ENCODE measurements at places on chromosomes 12 and 14.

GRCh38 chr14:24238527-24239037 is 3.8 kb downstream of the TINF2 start:
- no peak for DNase-seq

DNA sequence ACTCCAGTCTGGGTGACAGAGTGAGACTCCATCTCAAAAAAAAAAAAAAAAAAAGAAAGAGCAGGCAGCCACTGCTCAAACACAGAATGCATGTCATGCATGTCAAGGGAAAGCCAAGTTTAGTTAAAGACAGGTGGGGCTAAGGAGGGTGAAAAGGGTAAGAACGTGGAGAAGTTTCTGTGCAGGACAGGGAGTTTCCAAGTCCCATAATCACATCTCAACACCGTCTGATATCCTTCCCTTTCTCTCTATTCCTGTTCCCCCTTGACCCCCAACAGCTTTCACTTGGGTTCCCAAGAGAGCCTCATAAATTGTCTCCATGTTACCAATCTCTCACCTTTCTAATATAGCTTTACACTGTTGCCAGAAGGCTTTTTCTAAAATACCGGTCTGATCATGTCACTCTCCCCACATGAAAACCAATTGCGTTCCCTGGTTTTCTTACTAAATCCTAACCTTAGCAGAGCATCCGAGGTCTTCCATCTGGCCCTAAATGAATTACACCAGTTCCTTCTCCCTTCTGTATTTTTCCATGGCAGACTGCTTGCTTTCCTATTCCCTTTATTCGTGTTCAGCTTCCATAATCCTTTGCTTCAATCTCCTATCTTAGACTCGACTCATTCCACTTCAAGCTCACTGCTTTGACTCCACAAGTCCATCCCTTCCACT is 37.0 kb downstream of the LIMA1 start:
- DNase-seq: no peak

- no peak for DNase-seq
These were observed 223.2 kb upstream of the FAR2 start for GRCh38 chr12:28925719-28926376.

DNA sequence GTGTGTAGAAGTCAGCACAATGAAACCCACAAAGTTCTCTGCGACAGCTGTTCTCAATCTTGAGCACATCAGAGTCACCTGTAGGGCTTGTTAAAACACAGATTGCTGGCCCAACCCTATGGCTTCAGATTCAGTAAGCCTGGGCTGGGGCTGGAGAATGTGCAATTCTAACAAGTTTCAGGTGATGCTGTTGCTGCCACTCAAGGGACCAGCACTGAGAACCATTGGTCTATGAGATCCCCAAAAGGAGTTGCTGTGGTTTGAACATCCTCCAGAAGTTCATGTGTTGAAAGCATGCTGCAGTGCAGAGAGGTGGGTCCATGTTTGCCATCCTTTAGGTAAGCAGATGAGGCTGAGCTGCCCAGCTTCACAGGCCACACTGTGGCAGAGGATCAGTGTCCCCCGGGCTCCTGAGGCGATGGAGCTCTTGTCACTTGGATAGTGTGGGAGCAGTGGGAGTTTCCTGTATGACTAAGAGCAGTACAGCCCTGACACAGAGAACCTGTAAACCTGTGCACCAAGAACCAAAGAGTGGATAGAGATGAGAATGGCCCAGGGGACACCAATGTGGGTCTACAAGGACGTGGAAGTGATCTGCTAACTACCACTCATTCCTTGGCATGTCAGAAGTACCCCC is 8.0 kb upstream of the RTRAF start:
- no peak for DNase-seq

DNA sequence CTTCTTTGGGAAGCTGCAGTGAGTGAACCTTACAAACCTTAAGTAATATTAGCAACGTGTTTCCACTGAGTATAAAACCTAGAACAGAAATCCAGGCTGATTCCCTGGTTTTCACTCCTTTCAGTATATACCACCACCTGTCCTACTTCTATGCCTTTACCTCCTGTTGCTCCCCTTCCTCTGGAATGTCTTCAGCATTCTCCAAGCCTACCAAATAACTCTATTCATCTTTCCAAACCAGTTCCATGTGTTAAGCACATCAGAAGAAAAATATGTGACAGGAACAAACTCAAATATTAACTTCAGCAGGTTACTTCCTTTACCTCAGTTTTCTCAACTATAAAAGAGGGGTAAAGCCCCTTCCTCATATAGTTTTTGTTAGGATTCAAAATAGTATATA is 39.8 kb downstream of the LIMA1 start:
- DNase-seq: no peak

DNA sequence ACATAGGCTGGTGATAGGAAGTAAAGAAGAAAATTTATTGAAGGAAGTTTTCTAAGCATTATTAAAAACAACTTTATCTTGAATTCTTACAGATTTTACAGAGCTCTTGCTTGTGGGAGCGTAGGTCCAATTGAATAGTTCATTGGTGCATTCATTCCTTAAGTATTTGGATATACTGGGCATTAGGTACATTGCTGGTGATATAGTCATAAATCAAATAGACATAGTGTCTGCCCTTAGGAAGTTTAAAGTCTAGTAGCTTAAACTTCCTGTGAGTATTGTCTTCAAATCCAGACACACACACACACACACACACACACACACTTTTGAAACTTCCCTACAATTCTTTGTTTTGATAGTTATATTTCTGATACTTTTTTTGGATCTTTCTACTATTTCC is 226.7 kb downstream of the FUT8 start:
- DNase-seq: no peak

- no peak for DNase-seq
These were observed 27.4 kb upstream of the DYRK2 start for GRCh38 chr12:67621112-67621511.

GRCh38 chr14:58944968-58945356 is 243.5 kb upstream of the DAAM1 start:
- no peak for DNase-seq

- no peak for DNase-seq
These were observed 262.7 kb upstream of the ALG10B start for GRCh38 chr12:38053655-38054464.

DNA sequence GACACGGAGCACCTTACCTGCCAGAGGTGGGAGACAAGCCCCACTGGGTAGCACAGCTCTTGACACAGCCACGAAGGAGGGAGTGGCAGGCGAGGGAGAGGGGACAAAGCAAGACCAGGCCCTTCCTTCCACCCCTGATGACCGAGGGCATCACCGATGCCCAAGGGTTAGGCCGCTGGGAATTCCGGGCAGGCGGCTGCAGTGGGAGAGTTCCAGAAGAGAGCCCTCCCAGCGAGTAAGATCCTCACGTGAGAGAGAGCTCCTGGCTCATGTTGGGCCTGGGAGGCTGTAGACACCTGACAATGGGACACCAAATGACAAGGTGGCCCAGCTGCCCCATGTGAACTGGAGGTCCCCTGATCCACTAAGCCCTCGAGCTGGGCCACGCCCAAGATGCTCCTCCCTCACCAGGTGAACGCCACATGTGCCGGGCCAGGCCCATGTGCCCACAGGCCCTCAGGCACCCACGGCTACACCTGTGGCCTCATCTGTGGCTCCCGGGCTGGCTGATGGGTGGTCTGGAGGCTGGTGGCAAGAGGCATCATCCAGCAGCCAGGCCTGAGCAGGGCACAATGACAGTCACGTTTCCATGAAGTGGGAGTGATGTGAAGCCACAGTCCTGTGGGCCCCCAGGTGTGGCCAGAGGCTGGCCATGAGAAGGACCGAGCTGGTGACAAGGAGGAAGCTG is 32.1 kb upstream of the C14orf180 start:
- no peak for DNase-seq

- DNase-seq: no peak
These were observed 80.9 kb downstream of the HECTD1 start for GRCh38 chr14:31126680-31127079.

DNA sequence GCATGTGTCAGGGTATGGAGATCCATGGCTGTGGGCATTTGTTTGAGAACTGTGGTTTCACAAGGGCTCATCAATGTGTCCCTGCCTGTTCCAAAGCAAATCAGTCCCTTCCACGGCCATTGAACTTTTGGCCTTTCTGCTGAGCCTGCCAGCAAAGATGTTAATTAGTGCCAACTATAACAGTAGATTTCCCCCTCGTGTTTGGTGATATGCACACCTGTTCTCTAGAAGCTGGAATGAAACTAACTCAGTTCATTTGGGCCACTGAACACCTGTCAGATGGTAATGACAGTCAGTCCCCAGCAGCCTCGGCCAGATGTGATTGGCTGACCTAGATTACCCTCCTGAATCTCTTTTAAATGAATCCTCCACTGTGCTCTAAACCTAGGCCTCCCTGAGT is 43.2 kb downstream of the IRAK3 start:
- DNase-seq: no peak

DNA sequence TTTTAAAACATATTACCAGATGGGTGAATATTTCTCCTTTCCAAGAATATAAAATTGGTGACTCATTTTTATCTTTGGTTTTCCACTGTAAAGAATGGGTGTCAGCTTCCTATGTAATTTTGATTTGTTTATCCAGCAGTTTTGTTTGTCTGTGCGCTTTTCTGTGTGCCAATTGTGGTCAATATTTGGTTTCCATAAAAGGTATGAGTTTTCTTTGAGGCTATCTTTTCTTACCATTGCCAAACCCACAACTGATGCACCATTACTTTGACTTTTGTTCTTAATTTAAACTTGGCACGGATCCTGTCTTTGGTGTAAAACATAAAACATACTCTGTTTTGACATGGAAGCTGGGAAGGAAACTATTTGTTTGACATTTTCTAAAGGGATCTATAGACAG is 78.8 kb upstream of the NAV3 start:
- DNase-seq: no peak

DNA sequence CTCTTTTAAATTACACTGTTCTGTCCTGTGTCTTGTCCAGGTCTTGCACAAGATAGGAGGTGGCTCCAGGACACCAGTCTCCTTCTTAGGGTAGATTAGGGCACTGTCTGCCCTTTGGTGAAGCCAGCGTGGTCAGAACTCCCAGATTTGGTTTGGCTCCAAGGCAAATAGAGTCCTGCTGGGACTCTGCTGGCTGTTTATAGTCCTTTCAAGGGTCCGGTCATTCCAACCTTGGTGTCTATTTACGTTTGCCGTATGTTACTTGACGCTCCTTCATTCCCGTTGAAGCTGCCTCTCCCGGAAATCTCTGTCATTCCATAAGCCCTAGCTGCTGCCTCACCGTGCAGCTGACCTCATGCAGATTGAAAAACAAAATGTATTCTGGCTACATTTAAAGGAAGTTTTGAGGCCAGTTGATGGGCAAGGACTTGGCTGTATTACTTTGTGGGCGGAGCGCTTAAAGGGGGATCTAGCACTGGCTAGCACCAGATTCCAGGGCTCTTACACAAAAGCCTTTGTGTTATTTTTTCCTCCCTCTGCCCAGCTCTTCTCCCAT is 180.6 kb downstream of the AKAP6 start:
- DNase-seq: no peak

DNA sequence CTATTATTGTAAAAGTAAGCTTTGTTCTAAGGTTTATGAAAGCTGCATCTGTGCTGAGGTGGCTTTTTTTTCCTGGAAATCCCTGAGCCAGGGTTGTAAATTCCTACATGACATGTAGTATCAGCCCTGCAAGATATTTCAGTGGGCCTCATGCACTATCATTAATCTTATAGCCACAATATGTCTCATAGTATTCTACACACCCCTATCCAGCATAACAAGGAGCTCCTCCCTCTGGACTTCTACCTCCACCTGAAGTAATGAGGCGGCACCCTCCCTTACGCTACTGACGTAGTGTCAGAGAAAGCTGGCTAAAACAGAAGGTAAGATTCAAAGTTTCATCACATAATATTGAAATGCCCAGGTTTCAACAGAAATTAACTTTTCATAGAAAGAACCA is 35.5 kb downstream of the SLC5A8 start:
- DNase-seq: no peak

DNA sequence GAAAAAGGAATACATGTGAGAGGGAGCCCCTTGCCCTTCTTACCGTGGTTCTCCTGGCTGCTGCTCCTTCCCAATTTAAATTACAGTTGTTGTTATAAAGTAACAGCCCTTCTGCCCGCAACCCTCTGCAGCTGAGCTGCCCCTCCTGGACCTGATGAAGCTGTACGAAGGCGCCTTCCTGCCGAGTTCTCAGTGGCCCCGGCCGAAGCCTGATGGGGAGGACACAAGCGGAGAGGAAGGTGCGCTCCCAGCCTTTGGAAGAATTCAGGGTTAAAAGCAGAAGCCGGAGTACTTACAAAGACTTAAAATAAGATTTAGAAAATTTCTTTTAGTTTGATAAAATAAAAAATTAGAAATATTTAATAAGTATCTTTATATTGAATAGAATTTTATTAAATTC is 55.2 kb downstream of the EP400 start:
- no peak for DNase-seq

- no peak for DNase-seq
These were observed 3.8 kb upstream of the SDSL start for GRCh38 chr12:113418213-113418879.

DNA sequence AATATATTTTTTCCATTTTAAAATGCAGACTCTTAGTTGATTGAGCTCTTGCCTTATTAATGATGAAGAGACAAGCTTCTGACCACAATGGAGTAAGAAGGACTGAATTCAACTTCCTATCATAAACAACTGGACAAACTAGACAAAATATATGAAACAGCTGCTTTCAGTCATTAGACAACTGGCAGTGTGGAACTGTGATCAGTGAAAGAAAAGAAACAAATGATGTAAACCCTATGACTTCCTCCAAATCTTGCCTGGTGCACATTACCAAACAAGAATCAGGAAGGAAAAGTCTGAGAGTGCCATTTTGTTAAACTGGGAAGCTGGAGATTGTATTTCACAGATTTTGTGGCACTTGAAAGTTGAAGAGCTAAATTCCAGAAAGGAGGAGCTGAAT is 154.7 kb upstream of the ATXN7L3B start:
- DNase-seq: no peak

- no peak for DNase-seq
These were observed 766.7 kb upstream of the TBX3 start for GRCh38 chr12:115450710-115451109.

DNA sequence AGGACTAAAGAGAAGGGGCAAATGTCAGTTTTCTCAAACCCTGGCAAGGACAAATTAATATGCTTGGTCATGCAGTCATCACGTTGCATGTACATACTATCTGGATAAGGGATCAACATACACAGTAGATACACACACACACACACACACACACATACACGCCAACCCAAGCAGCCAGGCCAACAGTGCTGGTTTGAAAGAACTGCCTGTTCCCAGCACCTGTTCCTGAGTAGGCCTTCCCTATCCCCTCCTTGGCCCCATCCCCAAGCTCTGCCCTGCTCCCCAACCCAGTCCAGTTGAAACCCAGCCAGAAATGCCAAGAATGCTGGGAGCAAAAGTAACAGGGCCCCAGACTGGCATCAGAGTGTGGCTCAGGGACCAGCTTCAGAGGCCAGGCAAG is 4.4 kb downstream of the ITGA7 start:
- DNase-seq: no peak

GRCh38 chr12:30613119-30613830 is 82.4 kb downstream of the IPO8 start:
- DNase-seq: no peak

DNA sequence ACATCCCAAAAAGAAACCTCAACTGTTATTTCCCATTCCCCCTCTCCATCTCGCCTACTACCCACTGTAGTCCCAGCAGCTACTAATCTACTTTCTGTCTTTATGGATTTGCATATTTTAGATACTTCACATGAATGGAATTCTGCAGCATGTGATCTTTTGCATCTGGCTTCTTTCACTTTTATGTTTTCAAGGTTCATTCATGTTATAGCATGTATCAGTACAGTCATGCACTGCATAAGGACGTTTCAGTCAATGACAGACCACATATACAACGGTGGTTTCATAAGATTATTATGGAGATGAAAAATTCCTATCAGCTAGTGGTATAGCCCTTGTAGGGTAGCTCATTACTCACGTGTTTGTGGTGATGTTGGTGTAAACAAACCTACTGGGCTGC is 24.5 kb downstream of the PCNX4 start:
- DNase-seq: no peak

Data from activated CD8-positive, alpha-beta memory T cell treated with anti-CD3 and anti-CD28 coated beads for 1 hour (primary cell).